Adipocyte (in vitro differentiated cells): ENCODE measurements at places on chromosomes 11 and 22.
A peak's percentile ranks its signal among the peaks of the same experiment; 100 is the strongest.

DNA sequence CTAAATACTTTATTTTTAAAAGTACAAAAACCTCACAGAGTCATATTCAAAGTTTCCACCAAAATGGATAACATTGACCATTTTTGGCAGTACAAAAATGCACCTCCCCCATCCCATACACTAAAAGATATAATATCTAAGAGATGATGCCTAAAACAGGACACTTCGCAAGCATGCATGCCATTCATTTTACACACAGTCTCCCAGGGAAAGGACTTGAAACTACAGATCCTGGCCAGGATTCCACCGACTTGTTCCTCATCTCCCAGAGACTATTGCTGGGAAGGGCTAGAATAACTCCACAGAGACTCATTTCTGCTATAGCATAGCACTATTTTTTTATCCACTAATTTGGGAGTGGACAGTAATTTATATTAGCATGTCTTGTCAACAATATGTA is 81.7 kb downstream of the MTNR1B start:
- DNase-seq: peak; percentile 61

DNA sequence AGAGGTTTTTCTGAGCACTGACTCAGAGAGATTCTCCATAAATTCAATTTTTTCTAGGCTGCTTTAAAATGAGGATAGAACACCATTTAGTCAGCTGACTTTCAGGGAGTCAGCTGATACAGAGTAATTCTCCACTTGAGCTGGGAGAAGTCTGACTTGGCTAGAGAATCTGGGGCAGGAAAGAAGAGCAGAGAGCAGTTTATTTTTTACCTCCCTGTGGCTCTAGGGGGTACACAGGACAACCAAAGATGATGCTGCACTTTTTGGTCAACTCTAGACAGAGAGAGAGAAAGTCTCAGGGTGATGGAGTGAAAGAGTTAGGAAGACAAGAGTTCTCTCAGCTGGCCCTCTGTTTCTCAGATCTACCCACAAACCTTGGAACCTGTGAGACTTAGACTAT is 67.3 kb upstream of the EED start:
- DNase-seq: no peak

GRCh38 chr11:115418081-115418480 is 86.1 kb downstream of the CADM1 start:
- no peak for DNase-seq

GRCh38 chr11:128872594-128872993 is 5.5 kb upstream of the KCNJ1 start:
- no peak for DNase-seq

GRCh38 chr11:33257160-33257896 is at the start of gene HIPK3:
TSS of gene HIPK3 (plus strand) at chr11:33257381.
- peak; percentile 94 for DNase-seq

DNA sequence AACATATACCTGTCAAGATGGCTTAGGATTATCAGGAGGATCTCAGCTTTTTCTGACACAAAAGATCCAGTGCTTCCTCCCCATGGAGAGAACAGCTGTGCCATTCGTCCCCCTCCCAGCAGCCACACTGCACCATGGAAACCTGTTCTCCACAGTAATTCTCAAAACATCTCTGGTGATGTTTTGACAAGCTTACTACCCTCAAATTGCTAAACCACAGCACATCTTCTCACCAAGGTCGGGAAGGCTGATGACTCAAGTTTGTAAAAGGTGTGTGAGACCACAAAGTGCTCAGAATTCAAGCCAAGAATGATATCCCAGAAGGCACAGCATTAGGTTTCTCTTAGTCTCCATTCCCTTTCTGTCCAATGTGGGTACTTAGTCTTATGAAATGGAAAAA is 3.9 kb upstream of the RAB38 start:
- no peak for DNase-seq

- DNase-seq: no peak
These were observed 27.0 kb downstream of the MFNG start for GRCh38 chr22:37459206-37459605.

- DNase-seq: peak; percentile 78
These were observed 28.9 kb downstream of the MFNG start for GRCh38 chr22:37457093-37457893.

GRCh38 chr22:23384431-23384830 is 195.7 kb downstream of the IGLL1 start:
- DNase-seq: no peak

DNA sequence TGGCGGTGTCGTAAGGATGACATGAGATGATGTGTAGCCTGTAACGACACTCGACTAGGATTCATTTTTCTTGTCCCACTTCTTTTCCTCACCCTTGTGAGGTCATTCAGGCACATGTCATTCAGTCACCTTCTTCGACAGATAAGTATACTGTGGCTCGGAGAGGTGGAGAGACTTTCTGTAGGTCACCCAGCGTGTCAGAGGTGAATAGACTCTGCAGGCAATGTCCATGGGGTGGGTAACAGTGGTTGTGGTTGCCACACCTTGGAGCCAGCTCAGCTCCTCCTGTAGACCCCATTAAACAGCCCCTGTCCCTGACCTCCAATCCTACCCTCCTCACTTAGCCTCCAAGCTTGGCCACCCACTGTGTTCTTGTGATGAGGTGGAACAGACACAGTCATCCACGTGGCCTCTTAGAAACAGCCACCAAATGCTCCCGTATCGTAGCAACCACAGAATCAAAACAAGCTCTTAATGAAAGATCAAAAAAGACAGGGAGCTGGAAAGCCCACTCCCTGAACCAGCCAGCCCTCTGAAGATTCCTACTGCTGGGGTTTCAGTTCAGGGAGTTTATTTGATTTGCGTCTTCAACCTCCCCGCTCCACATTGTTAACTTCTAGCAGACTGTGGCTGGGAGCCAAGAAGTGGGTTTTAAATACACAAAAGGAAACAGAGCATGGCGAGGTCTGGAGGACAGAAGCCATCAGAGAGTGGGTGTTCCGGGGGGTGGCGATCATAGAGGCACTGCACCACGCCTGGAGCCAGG is 89.0 kb upstream of the GRK3 start:
- peak; percentile 11 for DNase-seq

- DNase-seq: no peak
These were observed 98.6 kb downstream of the RPS6KA4 start for GRCh38 chr11:64457416-64458010.

DNA sequence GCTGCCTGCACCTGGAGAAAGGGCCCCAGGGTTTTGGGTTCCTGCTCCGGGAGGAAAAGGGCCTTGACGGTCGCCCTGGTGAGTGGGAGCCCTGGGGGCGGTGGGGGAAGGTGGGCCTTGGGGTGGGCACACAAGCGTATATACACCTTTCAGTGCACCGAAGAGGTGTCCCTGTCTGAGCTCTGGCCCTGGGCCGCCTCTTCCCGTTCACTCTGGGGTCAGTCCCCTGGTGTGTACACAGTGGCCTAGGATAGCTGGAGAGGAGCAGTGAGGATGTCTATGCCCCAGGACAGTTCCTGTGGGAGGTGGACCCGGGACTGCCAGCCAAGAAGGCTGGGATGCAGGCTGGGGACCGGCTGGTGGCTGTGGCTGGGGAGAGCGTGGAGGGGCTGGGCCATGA is 2.8 kb downstream of the NHERF4 start:
- no peak for DNase-seq

GRCh38 chr11:34501949-34502348 is 11.6 kb downstream of the ELF5 start:
- peak; percentile 48 for DNase-seq

GRCh38 chr22:49628391-49629260 is 199.0 kb downstream of the BRD1 start:
- DNase-seq: no peak

- DNase-seq: no peak
These were observed 25.2 kb upstream of the LRRC32 start for GRCh38 chr11:76695771-76696170.

- DNase-seq: peak; percentile 61
These were observed 673 bp downstream of the CDON start for GRCh38 chr11:126061707-126062678.

GRCh38 chr11:69121621-69122325 is 34.0 kb upstream of the SMIM38 start:
- DNase-seq: no peak

- no peak for DNase-seq
These were observed 88.4 kb upstream of the CD44 start for GRCh38 chr11:35050541-35050995.

DNA sequence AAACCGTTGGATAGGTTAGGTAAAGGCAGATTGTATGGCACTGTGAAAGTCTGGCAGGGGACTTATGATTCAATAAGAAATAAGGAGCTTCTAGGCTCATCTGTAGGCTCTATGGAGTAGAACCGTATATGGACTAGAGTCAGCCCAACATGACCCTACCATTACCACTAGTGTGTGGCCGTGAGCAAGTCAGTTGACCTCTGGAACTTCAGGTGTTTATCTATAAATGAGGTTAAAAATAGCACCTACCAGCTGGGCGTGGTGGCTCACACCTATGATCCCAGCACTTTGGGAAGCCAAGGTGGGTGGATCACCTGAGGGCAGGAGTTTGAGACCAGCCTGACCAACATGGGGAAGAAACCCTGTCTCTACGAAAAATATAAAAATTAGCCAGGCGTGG is 4.4 kb downstream of the HINFP start:
- DNase-seq: no peak

DNA sequence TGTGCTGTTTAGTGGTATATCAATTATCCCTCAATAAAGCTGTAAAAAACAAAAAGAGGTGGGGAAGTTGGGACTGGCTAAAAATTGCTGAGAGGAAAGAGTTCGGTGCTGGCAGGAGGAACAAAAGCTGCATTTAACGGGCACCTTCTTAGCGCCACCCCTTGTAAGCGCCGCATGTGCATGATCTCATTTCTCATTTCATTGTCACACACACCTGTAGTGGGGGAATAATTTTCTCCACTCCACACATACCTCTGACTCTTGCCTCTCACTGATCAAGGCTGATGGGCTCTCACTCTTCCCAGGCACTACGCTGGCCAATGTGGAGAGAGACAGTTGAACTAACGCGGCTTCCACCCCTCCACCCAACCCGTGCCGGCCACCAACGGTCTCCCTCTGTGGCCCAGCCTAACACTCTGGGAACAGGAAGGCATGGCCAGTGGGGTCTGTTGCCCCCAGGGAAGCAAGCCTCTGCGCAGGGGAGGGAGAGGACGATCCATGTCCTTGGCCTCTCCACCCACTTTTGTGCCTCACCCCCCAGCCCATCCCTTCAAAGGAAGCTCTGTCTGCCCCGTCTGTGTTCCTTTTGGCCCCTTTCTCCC is 186.7 kb upstream of the SYT13 start:
- no peak for DNase-seq

- DNase-seq: no peak
These were observed 32.6 kb downstream of the APOL1 start for GRCh38 chr22:36285545-36285944.

- no peak for DNase-seq
These were observed 258.5 kb downstream of the LUZP2 start for GRCh38 chr11:24755260-24755839.

DNA sequence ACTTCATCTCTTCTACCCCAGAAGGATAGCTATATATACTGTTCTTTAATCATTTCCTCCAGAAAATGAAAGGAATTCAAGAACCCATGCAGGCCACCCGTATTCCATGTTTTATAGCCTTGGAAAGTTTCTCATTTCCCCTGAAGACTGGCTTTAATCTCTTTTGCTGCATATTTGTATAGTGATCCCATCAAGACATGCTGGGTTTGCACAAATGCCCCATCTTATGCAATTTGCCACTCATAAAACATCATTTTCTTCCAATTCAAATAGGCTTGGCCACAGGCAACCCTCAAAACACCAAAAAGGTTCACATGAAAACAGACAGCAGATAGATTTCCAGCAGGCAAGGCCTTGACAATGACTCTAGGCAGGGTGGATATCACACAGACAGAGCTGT is 28.3 kb upstream of the APOA1 start:
- DNase-seq: peak; percentile 40

DNA sequence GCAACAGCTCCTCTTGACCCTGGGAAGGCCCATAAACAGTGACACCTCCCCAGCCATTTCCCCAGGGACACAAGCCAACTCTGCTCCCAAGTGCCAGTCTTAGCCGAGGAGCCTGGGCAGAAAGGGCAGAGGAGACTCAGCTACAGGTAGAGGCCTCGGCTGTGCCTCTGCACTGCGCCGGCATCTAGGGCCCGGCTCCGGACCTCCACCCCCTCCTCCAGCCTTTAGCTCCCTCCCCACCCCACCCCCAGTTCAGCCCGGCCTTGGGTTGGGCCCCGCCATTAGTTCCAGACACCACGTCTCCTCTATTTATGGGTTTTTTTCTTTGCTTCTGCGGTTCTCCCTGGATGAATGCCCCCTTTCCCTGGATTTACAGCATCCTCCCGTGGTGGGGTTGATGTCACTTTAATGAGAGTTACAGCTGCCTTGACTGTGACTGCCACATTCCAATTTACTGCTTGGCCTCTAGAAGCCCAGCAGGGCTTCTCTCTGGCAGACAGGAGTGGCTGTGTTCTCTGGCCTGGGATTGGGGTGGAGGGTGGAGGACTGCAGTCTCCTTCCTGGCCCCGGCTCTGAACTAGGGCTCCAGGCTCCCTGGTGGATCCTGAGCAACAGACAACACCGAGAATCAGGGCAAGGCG is 13.5 kb upstream of the OAF start:
- no peak for DNase-seq

GRCh38 chr11:33942954-33943353 is 51.1 kb upstream of the LMO2 start:
- peak; percentile 24 for DNase-seq

DNA sequence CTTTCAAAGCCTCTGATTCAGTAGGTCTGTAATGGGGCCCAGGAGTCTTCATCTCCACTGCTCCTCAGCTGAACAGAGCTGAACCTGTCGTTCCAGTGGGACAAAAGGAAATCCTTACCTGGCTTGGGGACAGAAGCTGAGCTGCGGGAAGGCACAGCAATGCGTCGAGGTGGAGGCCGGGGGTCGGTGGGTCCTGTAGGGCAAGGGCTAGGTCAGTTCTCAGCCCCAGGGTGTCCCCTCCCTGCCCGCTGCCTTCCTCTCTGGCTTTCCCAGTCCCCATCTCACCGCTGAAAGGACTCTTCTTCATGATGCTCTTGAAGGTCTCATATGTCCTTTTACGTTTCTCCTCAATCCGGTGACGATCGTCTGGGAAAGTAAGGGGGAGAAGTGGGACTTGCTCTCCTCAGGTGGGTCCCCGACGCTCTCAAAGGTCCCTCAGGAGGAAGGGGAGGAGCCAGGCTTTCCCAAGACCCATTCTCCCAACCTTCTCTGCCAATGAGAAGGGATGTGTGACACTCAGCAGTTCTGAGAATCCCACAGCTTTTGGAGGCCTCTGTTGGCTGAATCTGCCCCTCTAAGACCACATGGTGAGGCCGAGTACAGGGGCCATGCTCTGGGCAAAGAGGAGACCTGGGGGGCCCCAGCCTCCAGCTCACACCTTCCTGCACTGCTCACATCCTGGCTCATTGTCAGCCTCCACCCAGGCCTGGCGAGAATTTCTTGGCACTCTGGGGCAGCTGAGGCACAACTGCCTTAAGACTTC is 7.0 kb downstream of the RELA start:
- DNase-seq: no peak

DNA sequence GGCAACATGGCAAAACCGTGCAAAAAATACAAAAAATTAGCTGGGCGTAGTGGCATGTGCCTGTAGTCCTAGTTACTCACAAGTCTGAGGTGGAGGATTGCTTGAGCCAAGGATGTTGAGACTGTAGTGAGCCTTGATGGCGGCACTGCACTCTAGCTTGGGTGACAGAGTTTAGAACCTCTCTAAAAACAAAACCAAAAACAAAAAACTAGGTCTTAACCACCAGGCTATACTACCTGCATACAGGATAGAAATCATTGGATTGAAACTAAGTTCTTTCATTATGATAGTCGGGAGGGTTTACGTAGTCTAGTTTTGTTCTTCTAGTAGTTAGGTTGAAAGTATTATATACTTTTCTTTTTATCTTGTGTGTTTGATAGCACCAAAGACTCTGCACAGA is 5.8 kb downstream of the RNF214 start:
- no peak for DNase-seq

- no peak for DNase-seq
These were observed 257.7 kb upstream of the NARS2 start for GRCh38 chr11:78832226-78832947.
